ENCODE measurements at places on chromosomes 3 and 15.

GRCh38 chr15:31307270-31308184, 19.1 kb upstream of the KLF13 start:
- DNase-seq: no peak

DNA sequence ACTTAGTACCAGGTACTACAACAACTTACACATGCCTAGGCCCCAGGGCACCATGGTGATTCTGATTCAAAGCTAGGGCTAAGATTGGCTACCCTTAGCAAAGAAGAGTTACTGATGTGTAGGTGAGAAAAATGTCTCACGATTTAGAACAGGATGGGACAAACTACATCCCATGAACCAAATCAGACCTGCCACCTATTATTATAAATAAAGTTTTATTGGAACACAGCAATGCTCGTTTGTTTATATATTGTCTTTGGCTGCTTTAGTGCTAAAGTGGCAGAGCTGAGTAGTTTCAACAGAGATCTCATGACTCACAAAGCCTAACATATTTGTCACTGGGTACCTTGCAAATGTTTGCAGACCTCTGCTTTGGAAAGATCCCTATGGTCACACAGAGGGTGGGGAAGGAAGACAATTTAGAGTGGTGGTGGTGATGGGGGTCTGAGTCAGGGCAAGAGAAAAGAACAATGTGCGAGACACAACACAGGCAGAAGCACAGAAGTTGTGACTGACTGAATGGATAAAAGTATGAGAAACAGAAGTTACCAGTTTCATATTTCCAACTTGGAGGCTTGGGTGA, 770.6 kb upstream of the CFAP20DC start:
- no peak for DNase-seq

DNA sequence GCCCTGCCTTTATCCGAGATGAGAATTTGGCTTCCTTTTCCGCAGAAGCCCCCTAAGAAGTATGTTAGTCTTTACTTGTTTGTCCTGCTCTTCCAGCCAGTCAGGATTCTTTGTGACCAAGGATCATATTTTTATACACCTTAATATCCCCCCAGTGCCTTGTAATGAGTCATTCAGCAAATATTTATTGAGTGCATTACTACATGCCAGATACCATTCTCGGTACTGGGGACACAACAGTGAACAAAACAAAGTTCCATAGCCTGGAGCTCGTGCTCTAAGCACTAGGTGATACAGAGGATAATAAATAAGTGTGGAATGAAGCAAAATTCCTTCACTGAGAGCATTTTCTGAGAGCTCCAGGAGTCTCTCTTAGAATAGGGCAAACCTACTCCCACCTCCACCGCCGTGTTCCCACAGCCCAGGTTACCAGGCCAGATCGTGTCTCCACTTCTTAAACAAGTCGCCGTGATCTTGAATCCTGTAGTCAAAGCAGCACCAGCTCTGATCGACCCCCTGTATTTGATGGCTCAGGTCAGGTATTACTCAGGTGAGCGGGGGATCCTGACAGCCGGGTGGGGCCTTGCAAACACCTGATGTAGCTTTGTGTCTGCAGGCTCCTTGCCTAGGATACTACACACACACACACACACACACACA, 18.5 kb downstream of the TTC21A start:
- no peak for DNase-seq

DNA sequence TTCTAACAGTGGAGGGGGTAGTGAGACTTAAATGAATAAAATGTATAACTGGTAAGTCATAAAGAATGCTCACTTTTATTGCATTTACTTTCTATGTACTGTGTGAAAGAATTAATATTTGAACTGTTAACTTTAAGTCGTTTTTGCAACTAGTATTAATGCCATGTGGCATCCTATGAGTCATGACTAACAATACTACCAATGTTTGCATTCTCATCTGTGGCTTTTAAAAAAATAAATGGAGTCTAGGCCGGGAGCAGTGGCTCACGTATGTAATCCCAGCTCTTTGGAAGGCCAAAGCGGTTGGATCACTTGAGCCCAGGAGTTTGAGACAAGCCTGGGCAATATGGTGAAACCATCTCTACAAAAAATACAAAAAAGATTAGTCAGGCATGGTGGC, 5.2 kb downstream of the C3orf49 start:
- DNase-seq: no peak

GRCh38 chr3:126711121-126711760, 7.2 kb downstream of the CHCHD6 start:
- no peak for DNase-seq

GRCh38 chr3:124558991-124559845, 171.0 kb upstream of the UMPS start:
- peak; percentile 28 for DNase-seq

DNA sequence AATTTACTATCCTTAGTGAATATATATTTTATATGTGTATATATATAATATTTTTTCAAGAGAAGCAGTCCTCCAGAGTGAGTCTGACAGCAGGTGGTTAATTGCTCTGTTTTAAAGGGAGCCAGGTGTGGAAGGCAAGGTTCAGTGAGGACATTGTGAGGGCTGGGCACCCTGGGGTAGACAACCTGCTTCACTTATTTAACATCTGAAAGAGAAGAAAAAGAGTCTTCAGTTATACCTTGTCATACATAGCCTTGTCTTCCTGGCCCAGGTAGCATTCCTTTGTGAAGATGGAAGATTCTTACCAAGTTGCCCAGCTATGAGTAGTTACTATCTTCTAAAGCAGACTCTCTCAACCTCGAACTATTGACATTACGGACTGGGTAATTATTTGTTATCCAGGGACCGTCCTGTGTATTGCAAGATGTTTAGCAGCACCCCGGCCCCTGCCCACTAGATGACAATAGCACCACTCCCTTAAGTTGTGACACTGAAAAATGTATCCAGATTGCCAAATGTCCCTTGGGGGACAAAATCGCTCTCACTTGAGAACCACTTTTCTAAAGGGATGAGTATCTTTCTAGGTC, 336.0 kb upstream of the TRIM42 start:
- no peak for DNase-seq

- no peak for DNase-seq
Observed at GRCh38 chr3:17195856-17196604, 311.3 kb downstream of the PLCL2 start.

DNA sequence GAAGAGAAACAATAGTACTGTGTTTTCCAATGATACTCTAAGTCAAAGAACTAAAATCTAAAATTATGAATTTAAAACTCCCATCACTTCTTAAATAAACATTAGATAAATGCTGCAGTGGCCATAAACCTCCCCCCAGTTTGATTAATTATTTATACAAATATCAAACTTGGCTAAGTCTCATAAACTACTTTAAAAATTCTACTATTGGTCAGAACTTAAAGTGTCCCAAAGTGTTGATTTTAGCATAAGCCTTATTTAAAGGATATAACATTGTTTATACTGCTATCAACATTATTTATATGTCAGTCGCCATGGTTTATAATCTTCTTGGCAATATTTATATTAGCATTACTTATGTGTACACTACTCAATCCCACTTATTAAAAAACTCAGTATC, 132.4 kb downstream of the SCAPER start:
- no peak for DNase-seq

DNA sequence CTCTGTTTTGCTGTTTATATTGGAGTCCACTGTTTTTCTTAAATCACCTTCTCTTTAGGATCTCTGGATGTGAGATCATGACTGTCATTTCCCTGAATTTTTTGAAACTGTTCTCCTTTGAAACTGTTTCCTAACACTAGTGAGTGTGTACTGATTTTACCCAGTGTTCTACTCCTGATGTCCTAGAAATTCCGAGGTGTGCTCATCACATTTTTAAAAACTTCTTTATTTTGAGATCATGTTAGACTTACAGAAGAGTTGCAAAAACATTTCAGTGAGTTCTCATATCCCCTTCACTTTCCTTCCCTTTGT, 292.6 kb downstream of the NFKBIZ start:
- DNase-seq: no peak

DNA sequence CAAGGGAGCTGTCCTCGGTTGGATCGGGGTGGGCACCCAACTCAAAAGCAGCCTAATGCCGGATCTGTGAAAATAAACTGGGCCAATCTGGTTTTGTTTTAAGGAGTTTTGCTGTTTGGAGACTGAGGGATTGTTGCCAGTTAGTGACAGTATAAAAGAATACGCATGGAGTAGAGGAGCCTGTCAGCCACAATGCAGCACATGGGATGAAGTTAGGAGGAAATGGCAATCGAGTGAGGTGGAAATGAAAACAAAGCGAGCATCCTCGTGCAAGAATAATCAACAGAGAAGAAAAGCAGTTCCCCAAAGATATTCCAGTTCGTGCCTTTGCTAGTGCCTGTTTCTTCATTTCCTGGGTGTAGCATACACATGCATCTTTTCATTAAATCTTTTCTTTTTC, 108.4 kb upstream of the RORA start:
- no peak for DNase-seq

DNA sequence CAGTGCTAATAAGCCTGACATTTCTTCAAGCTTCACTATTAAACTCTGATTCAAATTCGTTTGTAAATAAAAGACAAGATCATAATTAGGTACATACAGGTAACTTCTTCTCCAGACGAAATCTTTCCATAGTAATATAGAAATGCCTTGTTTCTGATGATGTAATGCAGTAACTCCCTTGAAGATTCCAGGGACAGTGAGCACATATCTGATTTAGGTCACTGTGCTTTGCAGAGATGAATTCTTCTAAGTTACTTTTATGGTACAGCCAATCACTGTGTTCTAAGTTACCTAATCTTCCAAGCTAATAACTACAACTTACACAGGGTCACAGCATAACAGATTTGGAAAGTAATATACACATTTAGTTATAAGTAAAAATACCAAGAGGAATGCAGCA, 27.6 kb downstream of the SLC4A7 start:
- DNase-seq: no peak

DNA sequence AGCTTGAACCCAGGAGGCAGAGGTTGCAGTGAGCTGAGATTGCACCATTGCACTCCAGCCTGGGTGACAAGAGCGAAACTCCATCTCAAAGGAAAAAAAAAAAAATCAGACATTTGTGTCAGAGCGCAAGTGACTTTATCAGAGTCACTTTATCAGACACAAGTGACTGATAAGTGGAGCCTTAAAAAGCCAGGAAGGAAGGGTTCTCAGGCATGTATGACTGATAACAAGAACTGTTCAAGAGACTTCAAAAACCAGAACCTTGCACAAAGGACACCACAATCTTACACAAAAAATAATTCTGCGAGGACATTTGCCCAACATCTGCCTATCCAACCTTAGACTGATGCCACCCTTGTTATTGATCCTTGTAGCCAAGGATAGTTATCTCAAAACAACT, 13.3 kb upstream of the CFAP44 start:
- DNase-seq: no peak

DNA sequence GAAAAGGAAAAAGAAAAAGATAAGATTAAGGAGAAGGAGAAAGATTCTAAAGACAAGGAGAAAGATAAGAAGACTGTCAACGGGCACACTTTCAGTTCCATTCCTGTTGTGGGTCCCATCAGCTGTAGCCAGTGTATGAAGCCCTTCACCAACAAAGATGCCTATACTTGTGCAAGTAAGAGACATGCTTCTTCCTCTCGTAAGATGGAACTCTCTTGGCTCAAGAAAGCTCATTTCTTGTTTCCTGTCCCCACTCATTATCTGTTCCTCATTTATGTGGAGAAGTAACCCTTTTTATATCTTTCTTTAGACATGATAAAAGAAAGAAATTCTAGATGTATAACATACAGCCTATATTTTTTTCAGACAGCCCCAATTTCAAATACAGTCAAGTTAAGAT, 101.4 kb downstream of the KLHL25 start:
- no peak for DNase-seq

- DNase-seq: no peak
Observed at GRCh38 chr3:80535286-80535685, 767.5 kb upstream of the ROBO1 start.

- DNase-seq: peak; percentile 21
Observed at GRCh38 chr3:71543371-71544016, 40.0 kb downstream of the FOXP1 start.

GRCh38 chr3:128698211-128699047, 27.6 kb upstream of the RAB7A start:
- DNase-seq: peak; percentile 66

GRCh38 chr3:4492208-4493013, 737 bp upstream of the ITPR1 start:
- peak; percentile 58 for DNase-seq

GRCh38 chr3:38205472-38205805, 40.1 kb downstream of the OXSR1 start:
- no peak for DNase-seq

DNA sequence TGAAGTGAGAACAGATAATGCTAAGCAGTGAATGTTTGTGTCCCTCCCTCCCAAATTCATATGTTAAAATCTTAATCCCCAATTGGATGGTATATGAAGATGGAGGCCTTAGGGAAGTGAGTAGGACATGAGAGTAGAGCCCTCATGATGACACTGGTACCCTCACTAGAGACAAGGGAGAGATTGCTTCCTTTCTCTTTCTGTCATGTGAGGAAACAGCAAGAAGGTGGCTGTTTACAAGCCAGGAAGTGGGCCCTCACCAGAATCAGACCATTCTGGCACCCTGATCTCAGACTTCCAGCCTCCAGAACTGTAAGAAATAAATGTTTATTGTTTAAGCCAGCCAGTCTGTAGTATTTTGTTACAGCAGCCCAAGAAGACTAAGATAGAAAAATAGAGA, 209.5 kb downstream of the SATB1 start:
- DNase-seq: no peak

DNA sequence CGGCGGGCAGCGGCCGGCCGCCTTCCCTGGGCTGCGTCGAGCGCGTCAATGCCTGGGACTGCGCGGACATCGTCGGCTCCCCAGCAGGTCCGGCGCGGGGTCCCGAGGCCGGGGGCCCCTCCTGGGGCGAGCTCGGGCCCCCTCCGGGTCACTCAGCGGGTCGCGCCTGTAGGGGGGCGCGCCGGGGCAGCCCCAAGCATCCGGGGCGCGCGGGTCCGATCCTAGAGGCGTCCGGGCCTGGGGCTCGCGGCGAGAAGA, 725 bp downstream of the TLE3 start:
- no peak for DNase-seq

DNA sequence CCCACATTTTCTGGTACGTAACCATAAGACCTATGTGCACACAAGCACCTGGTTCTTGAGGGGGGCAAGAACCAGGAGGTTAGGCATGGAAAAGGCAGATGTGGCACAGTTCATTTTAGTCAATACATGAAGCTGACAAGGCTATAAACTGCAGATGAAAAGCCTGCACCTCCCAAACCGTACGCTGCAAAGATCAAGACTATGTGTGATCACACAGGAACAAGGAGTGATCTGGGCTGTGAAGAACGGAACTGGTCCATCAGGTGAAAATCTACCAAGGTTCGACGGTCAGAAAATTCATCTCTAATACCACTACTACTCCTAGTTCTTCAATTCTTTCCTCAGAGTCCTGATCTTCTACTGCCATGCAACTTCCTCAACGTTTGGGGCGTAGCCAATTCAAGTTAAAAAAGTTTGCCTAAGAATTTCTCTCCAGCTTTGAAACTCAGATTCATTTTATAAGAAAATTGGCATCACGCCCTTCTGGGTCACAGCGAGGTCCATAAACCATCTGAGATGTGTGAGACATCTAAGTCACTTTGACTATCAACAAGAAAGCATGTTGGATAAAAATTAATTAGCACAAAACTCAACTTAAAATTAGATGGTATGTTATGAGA, 41.9 kb downstream of the PLD1 start:
- no peak for DNase-seq

Data from cerebellum (tissue), 4 donors.